ENCODE measurements at places on chromosomes 11 and 22. TPM values are rescaled to one million over a fixed set of nuclear protein-coding genes. Genes with fewer than 3 reads are reported as not detected.

The OR52I2 gene
- not detected for total RNA-seq

The UBASH3B gene
- 207 TPM for total RNA-seq

The MPST gene
- 93.9 TPM for total RNA-seq

The PATL1 gene
- total RNA-seq = 12.4 TPM

The PDGFD gene
- 3.5 TPM for total RNA-seq

The WNT11 gene
- 34.4 TPM for total RNA-seq

The GAL3ST1 gene
- total RNA-seq = 1.3 TPM

The CHEK1 gene
- 18.5 TPM for total RNA-seq

The NXPE1 gene
- total RNA-seq = not detected
